ENCODE measurements at places on chromosomes 7 and 10.

GRCh38 chr10:81108516-81109199 is 571.0 kb downstream of the SH2D4B start:
- no peak for DNase-seq

GRCh38 chr7:30656006-30656957 is 26.0 kb downstream of the CRHR2 start:
- no peak for DNase-seq

DNA sequence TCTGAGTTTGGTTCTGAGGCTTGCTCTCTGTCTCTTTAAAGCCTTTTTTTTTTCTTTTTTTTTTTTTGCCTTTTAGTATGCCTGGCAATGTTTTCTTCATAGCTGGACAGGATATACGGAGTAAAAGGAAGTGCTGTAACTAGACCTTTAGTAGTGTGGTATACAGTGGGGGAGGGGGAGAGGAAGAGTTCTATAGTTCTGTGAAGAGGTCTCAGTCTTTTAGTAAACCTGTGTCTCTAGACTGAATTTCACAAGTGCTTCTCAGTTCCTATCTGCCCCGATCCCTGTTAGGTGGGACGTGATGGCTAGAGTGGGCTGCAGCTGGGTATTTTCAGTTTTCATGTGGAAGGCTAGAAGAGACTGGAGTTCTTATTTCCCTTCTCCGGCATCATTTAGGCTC is 3.1 kb upstream of the ABCC2 start:
- no peak for DNase-seq

DNA sequence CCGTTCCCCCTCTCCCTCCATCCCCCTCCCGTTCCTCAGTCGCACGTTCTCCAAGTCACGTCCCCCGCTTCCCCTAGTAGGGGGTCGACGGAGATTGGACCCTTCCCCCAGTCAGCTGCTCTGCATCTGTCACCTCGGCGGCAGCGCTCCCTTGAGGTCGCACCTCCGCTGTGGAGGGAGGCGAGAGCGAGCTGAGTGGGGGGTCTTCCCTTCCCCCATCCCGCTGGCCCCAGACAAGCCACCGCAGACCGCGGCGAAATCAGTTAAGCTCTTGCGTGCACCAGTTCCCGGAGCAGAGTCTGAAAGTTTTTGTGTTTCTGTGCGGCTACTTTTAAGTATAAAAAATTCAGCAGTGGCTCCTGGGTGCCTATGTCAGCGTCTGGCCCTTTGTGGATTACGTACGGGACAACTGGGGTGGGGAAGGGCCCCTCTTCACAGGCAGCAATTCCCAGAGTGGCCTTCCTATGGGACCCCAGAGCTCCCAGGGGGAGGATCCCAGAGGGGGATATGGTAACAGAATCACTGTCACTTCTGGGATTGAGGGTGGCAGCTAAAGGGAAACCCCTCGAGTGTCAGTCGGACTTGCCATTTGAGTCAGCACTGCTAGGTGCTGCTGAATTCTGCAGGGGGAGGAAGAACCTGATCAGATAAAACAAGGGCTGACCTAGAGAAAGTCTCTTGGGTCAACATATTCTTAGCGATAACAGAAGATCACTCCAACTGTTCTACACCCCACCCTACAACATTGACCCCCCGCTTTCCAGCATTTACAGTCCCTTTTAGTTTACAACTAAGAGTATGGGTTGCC is 12.5 kb upstream of the DDIT4 start:
- DNase-seq: no peak

DNA sequence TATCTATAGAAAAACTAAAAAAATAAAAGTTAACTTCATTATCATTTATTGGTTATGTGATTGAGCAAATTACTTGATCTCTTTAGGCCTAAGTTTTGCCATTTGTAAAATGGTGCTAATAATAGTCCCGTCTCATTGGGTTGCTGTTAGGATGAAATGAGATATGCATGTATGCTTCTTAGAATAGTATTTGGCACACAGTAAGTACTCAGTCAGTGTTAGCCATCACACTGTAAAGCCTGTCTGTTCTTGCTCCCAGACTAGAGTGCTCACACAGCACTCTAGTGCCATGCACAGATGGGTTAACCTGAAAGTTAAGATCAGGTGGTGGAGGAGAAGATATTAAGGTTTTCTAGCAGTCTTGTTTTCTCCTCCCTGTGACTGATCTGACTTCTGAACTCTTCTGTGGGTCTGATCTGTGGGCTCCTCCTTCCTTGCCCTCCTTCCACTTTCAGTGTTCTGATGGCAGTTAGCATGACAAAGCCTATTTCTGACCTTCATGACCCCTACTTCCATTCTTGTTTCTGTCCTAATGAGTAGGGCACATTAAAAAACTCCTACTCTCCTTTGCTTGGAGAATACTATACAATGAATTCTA is 167.5 kb downstream of the RNLS start:
- DNase-seq: no peak

GRCh38 chr7:113085781-113086390 is 741 bp downstream of the GPR85 start:
- peak; percentile 24 for DNase-seq

Measured in midbrain (tissue), 1 donor.